Left ventricle myocardium inferior (tissue), 1 donor: ENCODE measurements at places on chromosomes 12 and 14.

DNA sequence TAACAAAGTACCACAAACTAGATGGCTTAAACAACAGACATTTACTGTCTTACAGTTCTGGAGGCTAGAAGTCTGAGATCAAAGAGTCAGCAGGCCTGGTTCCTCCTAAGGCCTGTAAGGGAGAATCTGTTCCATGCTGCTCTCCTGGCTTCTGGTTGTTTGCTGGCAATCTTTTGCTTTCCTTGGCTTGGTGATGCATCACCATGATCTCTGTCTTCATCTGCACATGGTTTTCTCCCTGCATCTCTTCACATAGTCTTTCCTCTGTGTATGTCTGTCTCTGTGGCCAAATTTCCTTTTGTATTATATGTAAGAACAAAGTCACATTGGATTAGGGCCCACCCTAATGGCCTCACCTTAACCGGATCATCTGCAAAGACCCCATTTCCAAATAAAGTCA, 168.5 kb downstream of the CAPZA3 start:
- no peak for DNase-seq

GRCh38 chr14:93007225-93007997, 84.5 kb downstream of the CHGA start:
- DNase-seq, result no peak

DNA sequence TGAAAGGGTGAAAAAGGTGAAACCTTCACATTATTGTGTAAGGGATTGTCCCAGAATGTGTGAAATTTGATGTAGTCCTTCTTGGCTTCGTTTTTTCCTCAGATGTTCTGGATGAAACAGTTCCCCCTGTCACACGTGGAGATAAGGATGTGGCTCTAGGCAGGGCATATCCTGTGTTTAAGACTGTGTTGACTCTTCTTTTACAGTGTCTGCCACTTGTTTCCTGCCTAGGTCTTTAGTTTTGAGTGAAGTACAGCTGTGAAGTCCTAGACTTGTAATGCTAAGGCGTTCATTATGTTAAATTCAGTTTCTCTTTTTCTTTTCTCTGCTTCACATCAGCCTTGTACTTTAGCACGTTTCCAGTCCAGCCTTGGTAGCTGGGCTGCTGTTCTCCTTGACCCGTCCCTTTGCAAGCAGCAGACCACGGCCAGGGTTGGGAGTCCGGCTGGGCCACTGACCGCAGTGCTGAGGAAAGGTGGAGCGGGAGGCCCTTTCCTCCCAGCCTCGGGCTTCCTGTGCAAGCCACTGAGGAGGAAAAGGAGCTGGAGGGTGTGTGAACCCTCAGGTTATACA, 59.1 kb downstream of the RASSF3 start:
- peak; percentile 59 for DNase-seq

DNA sequence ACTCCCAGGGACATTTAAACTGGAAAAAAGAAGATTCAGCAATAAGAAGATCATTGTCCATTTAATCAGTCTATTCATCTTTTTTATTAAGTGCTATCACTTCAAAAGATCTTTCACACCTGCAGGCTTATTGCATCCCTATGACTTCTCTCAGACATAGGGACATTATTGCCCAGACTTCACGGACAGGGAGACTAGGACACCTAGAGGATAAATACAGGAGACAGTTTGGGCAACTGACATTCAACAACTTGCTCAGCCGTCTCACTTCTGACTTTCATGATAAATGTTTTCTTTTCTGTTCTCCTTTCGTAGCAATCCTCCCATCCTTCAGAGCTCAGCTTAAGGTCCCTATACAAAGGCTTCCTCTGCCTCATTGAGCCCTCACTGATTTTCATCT, 84.3 kb downstream of the TMEM30B start:
- DNase-seq, result no peak

DNA sequence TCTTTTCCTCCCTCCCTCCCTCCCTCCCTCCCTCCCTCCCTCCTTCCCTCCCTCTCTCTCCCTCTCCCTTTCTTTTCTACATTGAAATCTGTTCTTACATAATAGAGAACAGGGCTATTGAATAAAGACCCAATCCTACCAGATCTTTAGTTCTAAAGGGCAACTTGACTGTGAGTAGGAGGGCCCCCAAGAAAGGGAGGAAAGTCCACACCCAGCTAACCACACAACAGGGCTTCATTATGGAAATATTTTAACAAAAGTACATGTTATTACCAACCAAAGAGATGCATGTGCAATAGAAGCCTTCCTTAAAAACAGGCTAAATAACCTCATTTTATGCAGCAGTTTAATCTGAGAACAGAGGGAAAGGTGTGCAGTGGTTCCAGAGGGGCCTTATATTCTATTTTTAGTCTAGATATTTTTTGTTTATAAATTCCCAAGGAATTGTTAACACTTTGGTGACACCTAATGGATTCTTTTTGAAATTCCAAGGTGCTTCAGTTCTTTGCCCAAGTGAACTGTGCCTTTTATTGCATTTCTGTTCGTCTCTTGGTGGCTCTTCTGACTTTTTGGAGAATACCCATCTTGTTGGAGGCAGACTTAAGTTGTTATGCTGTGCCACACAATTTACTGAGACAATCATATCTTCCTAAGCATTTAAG, 63.0 kb downstream of the GNS start:
- no peak for DNase-seq

DNA sequence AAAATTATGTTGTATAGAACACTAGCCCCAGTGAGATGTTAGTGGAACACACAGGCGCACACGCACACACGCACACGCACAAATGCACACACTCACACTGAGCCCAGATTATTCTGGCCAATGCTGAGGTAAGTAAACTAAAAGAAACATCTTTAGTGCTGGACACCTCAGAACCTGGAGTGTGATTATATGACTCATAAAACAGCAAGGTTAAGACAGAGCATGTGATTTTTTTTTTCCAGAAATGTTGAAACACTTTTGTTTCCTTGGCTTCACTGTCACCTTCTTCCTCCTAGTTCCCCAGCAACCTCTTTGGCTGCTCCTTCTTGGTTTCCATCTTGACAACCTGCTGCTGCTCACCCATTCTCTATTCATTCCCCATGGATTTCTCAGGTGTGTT, 141.0 kb upstream of the ALG10B start:
- no peak for DNase-seq

- no peak for DNase-seq
These were observed 629.0 kb downstream of the MED13L start for GRCh38 chr12:115648463-115648862.

GRCh38 chr14:63795532-63795931, 57.3 kb upstream of the SYNE2 start:
- no peak for DNase-seq

GRCh38 chr12:66345212-66345611, 42.9 kb downstream of the HELB start:
- no peak for DNase-seq

- DNase-seq, result peak; percentile 25
These were observed 370 bp downstream of the HRK start for GRCh38 chr12:116880817-116881324.

GRCh38 chr14:81767266-81767995, 233.8 kb upstream of the SEL1L start:
- no peak for DNase-seq
